ENCODE measurements at places on chromosomes 11 and 22. TPM values are rescaled to one million over a fixed set of nuclear protein-coding genes. Genes with fewer than 3 reads are reported as not detected.

DNA sequence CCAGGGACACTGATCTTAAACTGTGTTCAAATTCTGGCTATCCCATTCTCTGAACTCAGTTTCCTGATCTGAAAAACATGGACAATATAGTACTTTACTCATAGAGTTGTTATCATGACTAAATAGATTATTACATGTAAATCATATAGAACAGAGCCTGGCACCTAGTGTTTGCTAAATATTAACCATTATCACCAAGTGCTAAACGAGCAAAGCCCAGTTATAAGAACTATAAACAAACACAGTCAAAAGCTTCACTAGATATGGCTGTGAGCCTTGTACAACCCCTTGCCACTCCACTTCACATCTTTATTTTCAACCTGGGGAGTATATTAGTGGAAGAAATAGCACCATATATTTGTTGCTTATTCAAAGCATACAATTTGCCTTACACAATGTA is 338.9 kb upstream of the CADM1 start:
- DNase-seq = no peak

- DNase-seq = no peak
Measured at GRCh38 chr22:38097557-38098409, 12.7 kb downstream of the BAIAP2L2 start.

GAS2L1 gene
- total RNA-seq = 31.4 TPM

C1QTNF6 gene
- 2.1 TPM for total RNA-seq

ZBTB16 gene
- 0.17 TPM for total RNA-seq

DNA sequence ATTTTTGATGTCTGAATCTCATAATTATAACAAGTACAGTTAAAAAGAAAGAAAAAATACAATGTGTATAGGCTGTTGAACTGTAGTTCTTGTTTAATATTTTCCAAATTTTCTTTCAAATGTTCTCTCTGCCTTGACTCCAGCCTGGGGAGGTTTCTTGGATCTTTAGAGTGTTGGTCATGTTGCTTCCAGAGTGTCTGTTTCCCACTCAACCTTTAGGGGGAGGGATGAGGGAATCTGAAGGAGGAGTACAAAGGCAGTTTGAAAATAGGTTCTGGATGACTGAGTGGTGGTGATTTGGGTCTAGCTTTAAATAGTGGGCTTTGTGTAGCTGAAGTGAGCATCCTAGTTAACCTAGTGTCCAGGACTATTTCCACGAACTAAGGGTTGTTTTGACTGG is 2.0 kb downstream of the CTNND1 start:
- no peak for DNase-seq

DNA sequence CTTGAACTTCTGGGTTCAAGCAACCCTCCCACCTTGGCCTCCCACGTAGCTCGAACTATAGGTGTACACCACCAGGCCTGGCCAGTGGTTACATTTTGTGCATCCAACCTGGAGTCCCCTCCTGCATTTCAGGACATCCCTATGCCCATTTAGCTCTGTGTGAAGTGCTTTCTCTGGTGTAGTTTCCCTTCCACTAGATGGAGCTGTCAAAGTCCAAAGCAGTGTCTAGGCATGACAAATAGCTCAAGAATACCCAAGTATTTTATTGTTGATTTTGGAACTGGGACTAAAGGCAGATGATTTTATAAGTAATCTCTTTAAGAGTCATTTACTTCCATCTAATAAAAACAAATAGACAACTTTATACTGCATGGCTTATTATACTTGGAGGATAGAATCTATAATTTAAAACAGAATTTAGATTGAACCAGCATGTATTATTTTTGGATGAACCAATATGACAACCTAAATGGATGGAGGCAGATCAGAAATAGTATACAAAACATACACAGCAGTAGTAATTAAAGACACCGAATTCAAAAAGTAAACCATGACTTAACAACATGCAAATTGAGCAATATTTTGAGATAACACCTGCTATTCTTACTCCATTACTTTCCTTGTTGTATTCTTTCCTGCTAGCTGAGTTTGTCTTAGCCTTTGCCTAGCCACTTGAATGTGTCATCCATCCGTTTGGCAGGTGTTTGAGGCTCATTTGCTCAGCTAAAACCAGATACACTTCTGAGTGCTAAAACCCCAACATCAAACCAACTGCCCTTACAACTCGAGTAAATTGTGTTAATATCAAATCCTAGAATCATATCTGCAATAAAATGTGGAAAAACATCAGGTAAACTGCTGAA is 37.7 kb downstream of the EIF4ENIF1 start:
- DNase-seq = peak; percentile 13

APOA5 gene
- total RNA-seq = not detected

GRCh38 chr11:131824771-131825170 is 454.4 kb downstream of the NTM start:
- DNase-seq = no peak

DNA sequence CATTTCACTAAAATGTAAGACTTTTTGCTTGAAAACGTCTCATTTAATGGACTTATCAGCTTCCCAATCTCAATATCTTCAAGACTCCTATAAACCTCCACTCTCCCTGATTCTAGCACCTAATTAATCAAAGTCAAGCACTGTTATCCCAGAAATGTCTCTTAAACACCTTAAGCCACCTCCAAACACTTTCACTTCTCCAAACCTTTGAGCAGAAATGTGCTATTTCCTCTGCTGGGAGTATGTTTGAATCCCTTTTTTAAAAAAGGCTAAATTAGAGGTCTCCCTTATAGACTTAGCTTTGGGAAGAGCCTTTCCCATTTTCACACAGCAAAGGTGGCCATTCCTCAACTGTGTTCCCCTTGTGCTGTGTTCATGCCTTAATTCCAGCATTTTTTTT is 146.2 kb upstream of the SYN3 start:
- DNase-seq = no peak

NLRP10 gene
- not detected for total RNA-seq

DNA sequence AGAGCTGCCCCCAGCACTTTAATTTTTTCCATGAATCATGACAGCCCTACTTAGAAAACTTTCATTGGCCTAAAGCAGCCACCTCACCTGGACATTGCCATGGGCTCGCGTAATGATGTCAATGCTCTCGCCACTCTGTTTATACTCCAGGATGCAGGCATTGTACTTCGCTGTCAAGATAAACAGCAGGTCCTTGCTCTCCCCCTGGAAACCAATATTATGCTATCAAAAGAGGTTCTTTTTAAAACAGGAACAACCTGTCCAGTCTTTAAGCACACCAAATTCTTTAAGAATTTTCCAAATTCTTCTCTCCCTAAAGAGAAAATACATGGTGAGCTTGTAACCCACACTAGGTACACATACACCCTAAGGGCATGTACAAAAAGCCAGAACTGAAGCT is 3.0 kb downstream of the DDB1 start:
- no peak for DNase-seq

GRCh38 chr11:94888204-94888603 is 85.2 kb downstream of the CWC15 start:
- DNase-seq = no peak

TUB gene
- total RNA-seq = 2.9 TPM

GRCh38 chr11:116614306-116615210 is 158.2 kb downstream of the BUD13 start:
- no peak for DNase-seq

- no peak for DNase-seq
Measured at GRCh38 chr11:113574586-113574985, 99.4 kb upstream of the DRD2 start.

ARHGAP42 gene
- 14.4 TPM for total RNA-seq

GRCh38 chr11:117175781-117176180 is 2.8 kb upstream of the SIDT2 start:
- no peak for DNase-seq

DNA sequence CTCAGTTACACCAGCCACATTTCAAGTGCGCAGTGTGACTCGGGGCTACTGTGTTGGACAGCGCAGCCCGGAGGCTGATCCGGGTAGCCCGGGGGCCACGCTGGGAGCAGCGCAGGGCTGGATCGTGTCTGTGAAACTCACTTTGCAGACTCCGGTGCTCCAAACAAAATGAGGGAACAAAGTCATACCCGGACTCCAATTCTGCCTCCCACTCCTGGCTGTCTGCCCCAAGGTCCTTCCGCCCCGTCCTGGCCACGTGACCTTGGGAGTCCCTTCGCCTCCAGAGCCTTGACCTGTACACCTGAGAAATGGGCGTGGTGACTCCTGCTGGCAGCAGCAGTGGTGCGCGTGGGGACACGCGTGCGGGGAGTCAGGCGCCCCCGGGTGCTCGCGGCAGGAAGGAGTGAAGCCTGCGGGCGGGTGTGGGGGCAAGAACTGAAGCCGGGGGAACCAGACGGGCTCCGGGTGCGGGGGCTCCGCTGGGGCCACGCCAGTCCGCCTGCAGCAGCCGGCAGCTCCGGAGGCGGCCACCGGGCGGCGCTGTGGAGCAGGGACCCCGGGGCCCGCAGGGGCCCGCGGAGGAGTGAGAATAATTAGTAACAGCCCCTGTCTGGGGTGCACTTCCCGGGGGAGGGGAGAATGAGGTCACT is 42.4 kb downstream of the KCNJ4 start:
- no peak for DNase-seq

USP2 gene
- total RNA-seq = 0.63 TPM

DNA sequence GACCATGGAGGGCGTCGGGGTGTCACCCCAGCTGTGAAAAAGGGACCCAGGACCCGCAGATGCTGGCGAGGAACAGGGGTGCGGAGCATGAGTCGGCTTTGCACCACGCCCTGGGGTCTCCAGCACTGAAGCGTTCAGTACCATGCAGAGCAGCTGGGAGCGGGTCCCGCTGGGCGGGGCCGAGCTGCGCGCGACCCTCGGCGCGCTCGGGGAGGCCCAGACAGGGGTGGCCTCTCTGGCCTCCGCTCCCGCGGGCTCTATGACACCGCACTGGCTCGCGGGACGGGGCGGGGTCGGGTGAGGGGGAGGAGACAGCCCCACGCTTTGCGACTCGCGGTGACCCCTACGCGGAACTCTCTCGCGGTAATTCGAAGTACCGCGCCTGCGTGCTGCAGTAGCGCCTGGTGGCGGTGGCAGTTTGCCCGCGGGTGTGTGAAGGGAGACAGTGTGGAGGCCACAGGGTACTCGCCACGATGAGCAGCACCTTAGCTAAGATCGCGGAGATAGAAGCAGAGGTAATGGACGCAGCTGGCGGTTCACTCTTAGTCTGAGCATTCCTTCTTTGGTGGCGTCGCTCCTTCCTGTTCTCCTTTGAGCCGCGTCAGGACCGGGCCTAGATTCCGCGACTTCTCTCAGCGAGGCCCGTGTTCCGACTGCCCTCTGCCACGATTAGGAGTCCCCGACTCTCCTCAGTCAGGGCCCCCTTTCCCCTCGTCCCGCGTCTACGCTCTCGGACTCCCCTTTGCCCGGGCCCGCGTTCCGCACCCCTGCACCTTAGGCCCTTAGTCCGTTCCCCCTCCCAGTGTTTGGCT is at the start of gene DRG1:
TSS of gene DRG1 (plus strand) at position 394 of the 812 bp plus-strand sequence. CDS start at position 474, 80 bp downstream.
- DNase-seq = peak; percentile 20

- no peak for DNase-seq
Measured at GRCh38 chr22:40118979-40119378, 58.7 kb upstream of the TNRC6B start.

- no peak for DNase-seq
Measured at GRCh38 chr11:34250732-34251588, 106.8 kb downstream of the ABTB2 start.

GRCh38 chr11:111561791-111562325 is 21.3 kb downstream of the LAYN start:
- DNase-seq = peak; percentile 80

GRCh38 chr11:122995526-122995925 is 13.9 kb upstream of the BSX start:
- DNase-seq = no peak

DNA sequence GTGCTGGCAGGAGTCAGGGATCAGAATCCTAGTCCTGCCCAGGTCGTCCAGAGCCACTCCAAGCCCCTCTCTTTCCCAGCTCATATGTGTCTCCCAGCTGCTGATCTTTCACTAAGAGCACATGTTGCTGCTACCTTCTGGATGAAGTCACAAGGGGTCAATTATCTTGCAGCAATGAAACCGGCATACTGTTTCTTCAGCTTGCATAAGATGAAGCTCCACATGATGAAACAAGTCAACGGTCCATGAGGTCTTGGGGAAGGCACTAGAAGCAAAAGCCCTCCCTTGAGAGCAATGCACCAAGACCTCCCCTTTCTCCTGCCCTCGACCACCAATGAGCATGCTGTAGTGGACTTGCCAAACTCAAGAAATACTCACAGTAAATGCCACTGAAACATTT is 148.9 kb downstream of the TENM4 start:
- DNase-seq = no peak

DNA sequence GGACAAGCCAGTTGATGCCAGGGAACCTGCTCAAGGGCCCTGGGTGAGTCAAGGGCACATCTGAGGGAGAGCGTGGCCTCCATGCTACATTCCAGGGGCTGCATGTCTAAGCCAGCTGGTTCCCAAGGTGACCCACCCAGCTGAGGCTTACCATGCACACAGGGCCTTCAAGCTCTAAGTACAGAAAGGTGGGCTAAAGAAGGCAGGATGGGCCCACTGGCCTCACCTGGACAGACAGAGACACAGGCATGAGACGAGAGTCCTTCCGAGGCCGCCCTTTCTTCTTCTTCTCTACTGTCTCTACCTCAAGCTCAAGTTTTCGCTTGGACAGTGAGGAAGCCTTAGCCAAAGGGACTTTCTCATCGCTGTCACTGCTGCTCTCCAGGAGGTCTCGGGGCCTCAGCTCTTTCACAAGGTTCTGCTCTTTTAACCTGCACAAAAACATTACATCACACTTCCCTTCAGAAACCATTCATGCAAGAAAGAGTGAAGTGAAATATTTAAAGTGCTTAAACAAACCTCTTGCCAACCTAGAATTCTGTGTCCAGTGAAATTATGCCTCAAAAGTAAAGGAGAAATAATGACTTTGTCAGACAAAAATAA is 69.9 kb downstream of the HIRA start:
- DNase-seq = peak; percentile 82

- no peak for DNase-seq
Measured at GRCh38 chr11:70810681-70811080, 412.4 kb downstream of the CTTN start.

GRCh38 chr11:86765203-86765602 is 35.1 kb upstream of the PRSS23 start:
- no peak for DNase-seq

DNA sequence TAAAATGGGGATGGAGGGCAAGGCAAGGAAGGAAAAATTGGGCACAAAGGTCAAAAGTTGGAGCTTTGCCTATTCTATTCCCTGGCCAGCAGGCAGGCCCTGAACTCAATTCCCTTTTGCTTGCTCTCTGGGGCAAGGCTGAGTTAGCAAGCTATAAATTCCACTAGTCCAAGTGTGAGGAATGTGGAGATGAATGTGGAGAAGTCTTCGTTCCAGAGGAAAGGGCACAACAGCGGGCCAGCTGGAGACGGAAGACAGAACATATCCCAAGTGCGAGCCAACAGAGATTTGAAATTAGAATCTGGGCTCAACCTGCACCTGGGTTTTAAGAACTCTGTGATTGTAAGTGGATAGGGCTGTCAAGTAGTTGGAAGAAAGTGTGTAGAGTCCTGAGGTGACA is 29.5 kb upstream of the FZD4 start:
- no peak for DNase-seq

GRCh38 chr11:38402063-38402462 is 1804.0 kb upstream of the RAG2 start:
- DNase-seq = no peak

- no peak for DNase-seq
Measured at GRCh38 chr11:133228471-133229329, 303.6 kb downstream of the OPCML start.

C22orf31 gene
- total RNA-seq = not detected

Data from epithelial cell of proximal tubule (primary cell).